Activated naive CD4-positive, alpha-beta T cell treated with anti-CD3 and anti-CD28 coated beads, Interleukin-2, amount 10 ng/mL, durations not matched to agents 7 days and 5 days (primary cell): ENCODE measurements at places on chromosomes 2 and 18.

DNA sequence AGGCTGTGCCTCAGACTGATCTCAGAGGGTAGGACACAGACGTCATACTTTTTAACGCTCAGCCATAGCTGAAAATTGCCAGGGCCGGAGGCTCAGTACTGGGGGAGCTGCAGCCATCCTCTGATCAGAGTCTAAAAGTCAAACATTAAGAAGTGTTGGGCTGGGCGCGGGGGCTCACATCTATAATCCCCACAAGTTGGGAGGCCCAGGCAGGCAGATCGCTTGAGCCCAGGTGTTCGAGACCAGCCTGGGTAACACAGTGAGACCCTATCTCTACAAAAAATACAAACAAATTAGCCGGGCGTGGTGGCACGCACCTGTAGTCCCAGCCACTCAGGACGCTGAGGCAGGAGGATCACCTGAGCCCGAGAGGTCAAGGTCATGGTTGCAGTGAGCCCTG is 48.8 kb downstream of the FAM178B start:
- no peak for DNase-seq

GRCh38 chr2:173037245-173038120 is 38.2 kb upstream of the MAP3K20 start:
- DNase-seq: no peak

GRCh38 chr18:76571689-76572088 is 76.6 kb upstream of the ZNF516 start:
- no peak for DNase-seq

DNA sequence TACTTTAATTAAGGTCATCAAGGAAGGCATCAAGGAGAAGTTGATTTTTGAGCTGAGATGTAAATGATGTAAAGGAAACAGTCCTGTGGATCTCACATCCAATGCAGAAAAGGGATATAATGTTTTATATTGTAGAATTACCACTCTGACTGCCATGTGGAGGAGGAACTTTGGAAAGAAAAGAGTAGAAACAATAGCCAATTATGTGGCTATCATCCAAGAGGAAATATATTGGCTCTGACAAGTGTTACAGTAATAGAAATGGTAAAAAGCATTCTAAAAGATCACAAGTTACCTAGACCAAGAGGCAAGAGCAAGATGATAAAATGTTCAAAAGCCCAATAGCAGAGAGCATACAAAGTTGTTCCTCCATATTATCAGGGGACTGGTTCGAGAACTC is 26.8 kb downstream of the BARD1 start:
- DNase-seq: no peak

GRCh38 chr18:9478545-9478944 is 3.2 kb downstream of the RALBP1 start:
- DNase-seq: no peak

- DNase-seq: peak; percentile 56
These were observed 3.4 kb upstream of the TET3 start for GRCh38 chr2:73981081-73982001.

- no peak for DNase-seq
These were observed at the start of gene COLEC12 for GRCh38 chr18:500632-501405. Gene COLEC12 (minus strand): TSS chr18:500701. CDS start chr18:500514, 187 bp downstream.

- no peak for DNase-seq
These were observed 70.6 kb downstream of the SH3YL1 start for GRCh38 chr2:193141-193671.

GRCh38 chr2:112923237-112923966 is 12.4 kb downstream of the IL37 start:
- no peak for DNase-seq

GRCh38 chr2:48531141-48531648 is 1.2 kb downstream of the STON1 start:
- no peak for DNase-seq

- no peak for DNase-seq
These were observed 142.4 kb upstream of the ALPP start for GRCh38 chr2:232236200-232236599.

DNA sequence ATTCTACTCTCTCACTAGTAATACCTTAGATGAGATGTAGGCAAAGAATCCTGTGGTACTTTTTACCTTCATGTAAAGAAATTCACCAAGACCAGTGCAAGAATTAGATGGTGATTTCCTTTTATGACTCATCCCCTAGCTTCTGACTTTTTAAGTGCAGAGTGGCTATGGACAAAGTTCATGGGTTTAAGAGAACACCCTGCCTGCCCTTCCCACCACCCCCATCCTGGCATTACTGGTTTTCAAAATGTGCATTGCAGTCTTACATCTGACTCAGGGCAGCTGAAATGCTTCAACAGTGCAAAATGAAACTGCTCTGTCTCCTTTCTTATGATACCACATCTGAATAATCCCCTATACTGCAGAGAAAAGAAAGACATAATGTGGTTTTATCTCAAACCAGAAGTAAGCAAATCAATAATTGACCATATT is 22.6 kb downstream of the MAIP1 start:
- no peak for DNase-seq

GRCh38 chr2:126518196-126518595 is 137.8 kb upstream of the GYPC start:
- DNase-seq: no peak

- no peak for DNase-seq
These were observed 21.7 kb upstream of the RAB10 start for GRCh38 chr2:26011990-26012856.

- DNase-seq: no peak
These were observed 86.6 kb upstream of the CAVIN2 start for GRCh38 chr2:191933307-191934105.

DNA sequence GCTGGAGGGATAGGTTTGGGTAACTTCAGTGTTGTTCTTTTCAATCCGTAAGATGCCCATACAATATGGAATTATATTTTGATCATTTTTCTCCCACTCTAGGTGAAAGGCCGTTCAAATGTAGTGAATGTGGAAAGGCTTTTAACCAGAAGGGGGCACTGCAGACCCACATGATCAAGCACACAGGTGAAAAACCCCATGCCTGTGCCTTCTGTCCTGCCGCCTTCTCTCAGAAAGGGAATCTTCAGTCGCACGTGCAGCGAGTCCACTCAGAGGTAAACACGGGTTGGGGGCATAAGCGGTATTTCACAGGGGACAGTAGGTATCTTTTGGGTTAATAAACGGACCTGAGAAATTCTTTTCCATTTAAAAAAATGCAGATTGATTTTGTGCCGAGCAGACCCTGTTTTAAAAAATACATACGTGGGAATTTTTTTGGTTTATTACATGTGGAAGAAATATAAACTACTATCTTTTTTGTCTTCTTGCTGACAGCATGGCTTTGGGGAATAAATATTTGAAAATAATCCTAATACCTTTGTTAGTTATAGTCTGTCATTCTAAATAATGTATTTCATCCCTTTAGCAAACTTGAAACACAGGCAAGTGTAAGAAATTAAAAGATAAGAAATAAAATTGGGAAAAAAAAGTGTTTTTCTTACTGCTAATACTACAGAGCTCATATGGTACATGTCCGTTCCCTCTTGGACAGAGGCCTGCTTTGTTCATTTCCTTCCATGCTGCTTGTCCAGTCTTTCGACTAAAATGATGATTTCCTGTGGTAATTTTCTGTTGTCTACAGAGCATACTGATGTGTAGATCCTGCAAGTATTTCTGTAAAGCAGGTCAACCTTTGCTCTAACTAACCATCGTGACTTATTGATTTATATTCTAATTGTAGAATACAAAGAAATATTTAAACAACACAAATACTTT is 53.3 kb downstream of the ZNF236 start:
- peak; percentile 61 for DNase-seq

- no peak for DNase-seq
These were observed 108.6 kb upstream of the REV1 start for GRCh38 chr2:99598441-99598840.
